Right lobe of liver (tissue), 6 donors: ENCODE measurements at places on chromosomes 1 and 21. TPM values are rescaled to one million over a fixed set of nuclear protein-coding genes. Genes with fewer than 3 reads are reported as not detected.

DNA sequence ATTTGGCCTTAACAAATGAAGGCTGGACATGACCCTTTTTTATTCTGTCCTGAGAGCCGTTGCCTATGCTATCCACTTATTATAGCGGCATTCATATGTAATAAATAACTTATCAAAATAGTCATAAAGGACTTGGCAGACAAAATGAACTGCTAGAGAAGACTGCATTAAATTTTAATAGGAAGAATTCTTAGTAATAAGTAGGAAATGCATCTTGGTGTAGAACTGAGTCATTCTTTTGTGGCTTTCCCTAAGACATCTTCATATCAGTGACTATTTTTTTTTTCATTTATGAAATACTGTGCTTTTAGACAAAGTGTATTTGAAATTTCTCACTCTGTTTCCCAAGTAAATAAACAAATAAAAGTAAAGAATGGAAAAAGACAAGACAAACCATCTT is 45.6 kb downstream of the PBX1 start:
- no peak for DNase-seq

DNA sequence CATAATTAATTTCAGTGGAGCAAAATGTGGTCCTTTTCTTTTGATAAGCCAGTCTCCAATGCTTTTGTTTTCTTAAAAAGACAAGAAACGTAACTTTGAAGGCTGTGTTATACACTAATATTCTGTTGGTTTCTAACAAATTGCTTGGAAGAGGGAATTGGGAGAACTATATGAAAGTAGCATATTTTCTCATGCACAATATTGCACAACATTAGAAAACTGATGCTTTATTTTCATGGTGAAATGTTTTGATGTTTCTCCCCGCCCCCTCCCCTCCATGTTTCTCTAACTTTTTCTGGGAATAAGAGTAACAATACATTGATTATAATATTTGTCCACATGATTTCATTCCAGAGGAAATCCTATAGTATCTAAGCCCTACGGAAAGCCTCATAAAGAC is 115.4 kb downstream of the OLFML2B start:
- no peak for DNase-seq

GRCh38 chr21:40191196-40191595 is 324.0 kb downstream of the PCP4 start:
- no peak for DNase-seq

GRCh38 chr1:234044079-234044478 is 139.6 kb downstream of the SLC35F3 start:
- no peak for DNase-seq

- DNase-seq: no peak
Observed at GRCh38 chr1:61400997-61401396, 318.6 kb downstream of the NFIA start.

DNA sequence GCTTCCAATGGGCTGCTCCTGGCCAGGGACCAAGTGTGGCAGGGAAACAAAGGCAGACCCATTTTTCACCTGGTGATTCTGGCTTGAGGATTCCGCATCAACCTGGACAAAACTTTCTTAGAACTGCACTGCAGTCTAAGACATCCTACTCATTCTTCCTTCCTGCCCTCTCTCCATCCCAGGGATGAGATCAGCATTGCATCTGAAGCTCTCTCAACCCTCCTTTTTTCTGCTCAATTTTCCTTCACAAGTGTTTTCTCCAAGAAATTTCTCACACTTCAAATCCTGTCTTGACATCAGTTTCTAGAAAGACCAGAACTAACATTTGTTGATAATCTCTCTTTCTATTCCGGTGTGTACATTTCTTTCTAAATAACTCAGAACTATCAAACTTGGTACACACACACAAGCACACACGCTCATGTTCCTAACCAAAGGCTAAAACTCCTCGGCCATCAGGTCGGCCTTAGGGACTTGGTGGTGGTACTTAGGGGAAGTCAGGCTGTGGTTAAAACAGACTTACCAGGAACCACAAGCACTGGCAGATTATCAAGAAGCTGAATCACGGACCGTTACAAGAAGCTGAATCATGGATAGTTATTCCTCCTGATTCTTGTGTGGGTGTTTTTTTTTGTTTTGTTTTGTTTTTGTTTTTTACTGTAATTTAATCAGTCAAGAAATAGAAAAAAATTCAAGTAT is 21.0 kb upstream of the CXADR start:
- no peak for DNase-seq

The ACTA1 gene
- total RNA-seq: 14.2 TPM

- DNase-seq: no peak
Observed at GRCh38 chr1:84635429-84635828, 54.8 kb downstream of the SSX2IP start.
